ENCODE measurements at places on chromosomes 7 and 10.
A peak's percentile ranks its signal among the peaks of the same experiment; 100 is the strongest.

DNA sequence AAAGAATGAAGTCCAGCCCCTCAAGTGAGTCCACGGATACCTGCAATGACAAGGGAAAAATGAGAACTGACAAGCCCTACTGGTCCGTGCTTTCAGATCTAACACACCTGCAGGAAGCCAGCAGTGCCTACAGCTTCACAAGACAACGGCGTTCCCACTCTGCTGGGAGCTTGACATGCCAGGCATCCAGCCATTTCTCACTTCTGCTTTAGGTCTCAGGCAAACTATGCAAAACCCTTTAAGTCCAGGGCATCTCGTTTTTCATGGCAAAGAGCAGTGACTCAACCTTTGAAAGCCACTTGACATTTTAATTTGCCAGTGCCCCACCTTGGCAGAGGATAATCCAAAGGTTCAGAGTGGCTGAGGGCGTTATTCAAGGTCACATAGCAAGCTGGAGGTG lies 49.1 kb upstream of the GPAM start:
- ATAC-seq, result no peak

GRCh38 chr7:26865094-26865388 lies 651 bp upstream of the SKAP2 start:
- ATAC-seq, result peak; percentile 66

DNA sequence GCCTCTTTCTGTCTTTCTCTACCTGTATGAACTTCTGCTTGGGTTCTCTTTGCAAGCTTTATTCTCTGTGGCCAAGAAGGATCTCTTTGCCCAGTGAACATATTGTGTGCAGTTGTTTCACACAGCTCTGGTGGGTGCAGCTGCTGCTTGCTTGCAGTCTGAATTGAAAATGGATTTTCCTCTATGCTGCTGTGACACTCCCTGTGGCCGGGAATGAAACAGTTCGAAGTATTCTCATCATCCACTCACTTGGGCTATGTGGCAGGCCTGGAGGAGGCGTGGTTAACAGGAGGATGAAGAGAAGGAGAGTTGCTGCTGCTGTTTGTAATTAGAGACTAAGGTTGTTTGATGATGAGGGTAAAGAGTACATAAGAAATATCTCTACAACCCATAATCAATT lies 28.4 kb upstream of the ITGA8 start:
- no peak for ATAC-seq

GRCh38 chr7:31954500-31954899 lies 115.7 kb downstream of the PDE1C start:
- no peak for ATAC-seq

DNA sequence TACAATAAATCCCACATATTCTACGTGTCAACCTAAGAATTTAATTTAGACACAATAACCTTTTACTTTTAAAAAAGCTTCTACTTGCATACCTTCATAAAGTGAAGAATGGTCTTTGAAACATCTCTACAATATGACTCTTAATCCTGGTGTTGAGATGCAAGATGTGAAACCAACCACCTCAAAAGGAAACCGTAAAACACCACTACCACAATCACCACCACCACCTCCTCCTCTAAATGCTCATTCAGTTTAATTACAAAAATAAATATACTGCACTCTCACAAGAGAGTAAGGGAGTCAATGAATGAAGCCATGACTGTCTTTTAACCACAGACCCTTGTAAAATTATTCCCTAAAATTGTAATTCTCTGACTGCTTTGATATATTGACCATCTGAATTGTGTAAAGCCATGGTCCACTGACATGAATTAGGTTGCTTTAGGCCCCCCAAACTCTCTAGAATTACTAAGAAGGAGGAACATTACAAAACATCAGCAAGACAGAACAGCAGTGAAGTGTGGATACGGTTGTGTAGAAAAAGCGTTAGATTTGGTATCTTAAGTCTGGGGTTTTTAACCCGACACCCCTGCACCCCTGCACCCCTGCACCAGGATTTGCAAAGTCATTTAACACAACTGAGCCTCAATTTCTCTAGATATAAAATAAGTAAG lies 171.4 kb downstream of the SFMBT2 start:
- no peak for ATAC-seq

GRCh38 chr10:100982916-100983830 lies 4.1 kb downstream of the MRPL43 start:
- ATAC-seq, result no peak

All from gastroesophageal sphincter (tissue), 4 donors.